ENCODE measurements at places on chromosomes 7 and 10.

GRCh38 chr10:9508606-9509005 lies 1454.1 kb downstream of the GATA3 start:
- no peak for DNase-seq

- no peak for DNase-seq
Measured at GRCh38 chr10:52353960-52354394, 39.9 kb downstream of the DKK1 start.

DNA sequence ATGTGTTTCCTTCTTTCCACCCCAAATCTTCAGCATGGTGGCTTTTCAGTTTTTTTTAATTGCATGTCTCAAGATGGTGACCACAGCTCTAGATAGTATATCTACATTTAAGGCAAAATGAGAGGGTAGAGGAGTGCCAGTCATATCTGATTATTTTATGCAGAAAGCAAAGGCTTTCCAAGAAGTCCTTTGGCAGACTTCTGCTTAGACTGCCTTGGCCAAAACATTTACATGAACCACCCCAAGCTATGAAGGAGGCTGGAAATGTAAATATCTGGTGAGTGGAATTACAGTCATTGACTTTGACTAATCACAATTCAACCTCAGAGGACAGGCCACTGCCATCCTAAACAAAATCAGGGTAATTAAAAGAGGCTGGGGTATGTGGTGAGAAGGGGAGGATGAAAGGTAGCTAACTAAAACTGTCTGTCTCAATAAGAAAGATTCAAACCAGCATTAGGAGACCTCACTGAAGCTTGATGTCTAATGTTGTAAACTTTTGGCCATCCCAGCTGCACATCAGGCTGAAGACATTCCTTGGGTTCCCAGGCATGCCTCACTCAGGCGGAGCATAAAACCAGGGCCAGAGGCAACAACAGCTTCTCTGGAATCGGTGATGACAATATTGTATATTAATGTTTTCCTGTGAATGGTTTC lies 53.4 kb downstream of the PPP1R3C start:
- no peak for DNase-seq

- DNase-seq: no peak
Measured at GRCh38 chr10:59588791-59589190, 120.9 kb downstream of the SLC16A9 start.

DNA sequence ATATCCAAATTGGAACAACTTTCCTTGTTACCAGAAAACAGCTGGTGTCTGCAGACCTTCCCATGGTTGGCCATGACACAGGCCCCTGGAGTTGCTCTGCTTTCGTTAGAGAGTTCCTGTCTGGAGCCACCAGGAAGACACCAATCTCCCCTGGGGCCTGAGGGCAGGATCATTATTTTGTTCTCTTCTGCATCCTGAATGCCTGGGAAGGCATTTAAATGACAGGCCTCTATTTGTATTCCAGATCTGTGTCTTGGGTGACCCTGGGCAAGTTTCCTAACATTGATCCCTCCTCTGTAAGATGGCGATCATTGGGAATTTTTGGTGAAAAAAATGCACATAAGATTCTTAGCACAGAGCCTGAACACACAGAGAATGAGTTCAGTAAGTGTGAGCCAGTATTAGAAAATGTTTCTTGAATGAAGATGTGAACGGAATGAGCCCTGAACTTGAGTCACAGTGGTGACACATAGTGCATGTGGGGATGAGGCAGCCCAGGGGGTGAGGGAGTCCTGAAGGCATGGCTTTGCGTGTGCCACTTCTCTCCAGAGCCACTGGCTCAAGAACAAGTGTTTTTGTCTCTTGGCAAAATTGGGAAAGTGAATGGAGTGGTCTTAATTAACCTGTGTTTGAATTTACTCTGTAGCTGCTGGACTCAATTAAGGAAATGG lies 28.4 kb downstream of the BMPER start:
- DNase-seq: no peak

- no peak for DNase-seq
Measured at GRCh38 chr10:117360994-117361667, 14.1 kb downstream of the PDZD8 start.

DNA sequence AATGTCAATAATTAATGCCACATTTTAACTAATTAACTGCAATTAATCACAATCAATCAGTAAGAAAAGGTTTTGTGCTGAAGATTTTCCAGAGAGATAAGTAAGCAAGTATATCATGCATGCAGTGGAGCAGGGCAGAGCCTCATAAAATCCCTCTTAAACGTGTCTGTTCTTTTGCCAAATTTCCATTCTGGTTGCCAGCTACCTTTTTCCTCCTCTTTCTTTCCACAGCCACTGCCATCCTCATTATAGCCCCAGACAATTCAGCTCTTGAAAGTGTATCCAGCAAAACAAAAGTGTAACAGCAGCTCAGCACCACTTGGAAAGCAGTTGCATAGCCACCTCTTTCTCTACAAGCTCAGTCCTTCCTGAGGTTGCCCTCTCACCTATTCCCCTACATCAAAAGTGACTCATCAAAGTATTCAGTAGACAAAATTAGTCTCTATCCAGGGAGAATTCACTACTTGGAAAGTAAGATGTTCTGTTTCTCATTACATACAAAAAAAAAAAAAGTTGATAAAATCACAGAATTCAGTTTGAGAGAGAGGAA lies 26.9 kb upstream of the EPHB6 start:
- no peak for DNase-seq

GRCh38 chr7:135147899-135148721 lies at the start of gene TMEM140:
TMEM140 (plus strand) TSS chr7:135148072; CDS start chr7:135164442, 16,370 bp downstream.
- no peak for DNase-seq

GRCh38 chr7:111012149-111012548 lies 78.8 kb upstream of the LRRN3 start:
- no peak for DNase-seq

DNA sequence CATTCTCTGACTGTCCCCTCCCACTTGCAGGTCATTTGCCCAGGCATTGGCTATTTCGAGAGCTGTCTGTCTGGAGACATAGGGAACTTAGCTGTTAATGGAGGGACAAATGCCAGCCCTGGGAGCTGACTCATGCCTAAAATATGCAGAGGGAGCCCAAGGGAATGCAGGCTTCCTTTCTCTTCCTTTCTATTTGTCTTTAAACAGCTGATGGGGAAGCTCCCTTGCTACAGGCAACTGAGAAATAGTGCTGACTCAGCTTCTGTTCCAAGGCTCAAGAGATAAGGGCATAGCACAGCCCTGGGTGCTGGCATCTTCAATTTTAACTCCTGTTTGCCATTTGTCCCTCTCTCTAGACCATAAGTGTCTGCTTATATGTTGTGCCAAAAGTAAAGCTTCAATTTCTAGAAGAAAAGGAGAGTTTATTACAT lies 82.7 kb upstream of the C1GALT1 start:
- peak; percentile 65 for DNase-seq

DNA sequence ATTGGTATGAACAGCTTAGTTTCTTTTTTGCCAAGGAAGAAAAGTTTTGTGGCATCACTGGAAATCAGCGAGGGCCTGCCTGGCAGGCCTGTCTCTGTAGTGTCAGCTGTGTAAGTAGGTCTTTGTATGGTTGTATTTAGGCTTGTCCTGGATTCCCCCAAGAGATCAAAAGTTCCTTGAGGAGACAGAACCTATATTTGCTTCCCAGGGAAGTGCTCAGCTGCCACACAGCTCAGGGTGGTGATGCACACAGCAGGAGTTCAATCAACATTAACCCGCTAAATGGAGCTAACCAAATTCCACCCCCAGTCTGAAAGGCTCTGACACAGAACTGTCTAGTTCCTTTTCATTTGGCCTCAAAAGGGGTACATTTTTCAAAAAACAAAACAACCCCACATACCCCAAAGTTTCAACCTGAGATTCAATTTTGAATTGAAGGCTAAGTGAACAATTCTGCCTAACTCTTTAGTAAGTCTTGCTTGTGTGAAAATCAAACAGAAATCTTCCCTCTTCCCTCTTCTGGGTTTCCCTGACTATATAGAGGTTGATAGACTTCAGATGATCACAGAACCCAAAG lies 124.4 kb downstream of the CLEC2L start:
- no peak for DNase-seq

GRCh38 chr10:51302316-51302715 lies 228.0 kb downstream of the PRKG1 start:
- no peak for DNase-seq

DNA sequence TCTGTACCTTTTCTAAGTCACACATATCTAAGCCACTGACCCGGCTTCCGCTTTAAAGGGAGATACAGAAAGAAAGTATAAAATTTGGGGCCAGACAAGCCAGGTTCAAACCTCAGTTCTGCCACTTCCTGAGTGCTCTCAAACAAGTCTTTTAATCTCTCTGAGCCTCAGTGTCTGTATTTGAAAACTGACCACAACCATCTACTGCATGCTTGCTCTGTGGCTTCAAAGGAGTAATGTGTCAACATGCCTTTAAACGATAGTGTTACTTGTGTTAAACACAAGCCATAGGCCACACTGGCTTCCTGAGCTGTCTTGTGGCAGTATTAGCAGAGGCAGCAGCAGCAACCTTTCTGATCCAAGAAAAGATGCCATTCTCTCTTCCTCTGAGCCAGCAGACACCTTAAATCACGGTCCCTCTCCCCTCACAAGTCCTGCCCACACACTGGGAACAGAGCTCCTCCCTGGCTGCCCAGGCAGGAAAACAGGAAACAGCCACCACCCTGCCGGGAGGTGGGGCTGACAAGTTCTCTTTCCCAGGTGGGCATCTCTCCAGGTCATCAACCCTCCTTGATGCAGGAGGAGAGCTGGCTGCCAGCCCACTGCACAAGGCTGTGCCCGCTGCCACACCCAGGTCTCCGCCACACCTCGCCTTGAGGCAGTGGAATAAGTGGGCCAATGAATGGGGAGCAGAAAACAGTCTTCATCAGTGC lies 10.7 kb downstream of the HIP1 start:
- DNase-seq: no peak

Measured in DMS 273 treated with DMSO at 0.1 percent for 48 hours (cell line).